ENCODE measurements at places on chromosomes 12 and 14.

- no peak for DNase-seq
These were observed 49.4 kb downstream of the PITPNM2 start for GRCh38 chr12:123101526-123101925.

GRCh38 chr12:87943023-87943422 lies 86.2 kb downstream of the C12orf50 start:
- no peak for DNase-seq

DNA sequence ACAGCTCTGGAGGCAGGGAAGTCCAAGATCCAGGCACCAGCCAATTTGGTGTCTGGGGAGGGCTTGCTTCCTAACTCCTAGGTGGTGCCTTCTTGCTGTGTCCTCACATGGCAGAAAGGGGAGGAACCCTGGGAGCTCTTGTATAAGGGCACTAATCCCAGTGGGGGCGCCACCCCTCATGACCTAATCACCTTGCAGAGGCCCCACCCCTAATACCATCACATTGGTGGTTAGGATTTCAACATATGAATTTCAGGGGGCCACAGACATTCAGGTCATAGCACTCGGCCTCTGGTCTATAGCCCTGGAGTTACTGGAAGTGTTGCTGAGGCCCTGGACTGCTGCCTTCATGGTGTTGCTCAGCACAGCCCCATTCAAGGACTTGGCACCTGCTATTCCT lies 14.6 kb downstream of the PSMD9 start:
- no peak for DNase-seq

DNA sequence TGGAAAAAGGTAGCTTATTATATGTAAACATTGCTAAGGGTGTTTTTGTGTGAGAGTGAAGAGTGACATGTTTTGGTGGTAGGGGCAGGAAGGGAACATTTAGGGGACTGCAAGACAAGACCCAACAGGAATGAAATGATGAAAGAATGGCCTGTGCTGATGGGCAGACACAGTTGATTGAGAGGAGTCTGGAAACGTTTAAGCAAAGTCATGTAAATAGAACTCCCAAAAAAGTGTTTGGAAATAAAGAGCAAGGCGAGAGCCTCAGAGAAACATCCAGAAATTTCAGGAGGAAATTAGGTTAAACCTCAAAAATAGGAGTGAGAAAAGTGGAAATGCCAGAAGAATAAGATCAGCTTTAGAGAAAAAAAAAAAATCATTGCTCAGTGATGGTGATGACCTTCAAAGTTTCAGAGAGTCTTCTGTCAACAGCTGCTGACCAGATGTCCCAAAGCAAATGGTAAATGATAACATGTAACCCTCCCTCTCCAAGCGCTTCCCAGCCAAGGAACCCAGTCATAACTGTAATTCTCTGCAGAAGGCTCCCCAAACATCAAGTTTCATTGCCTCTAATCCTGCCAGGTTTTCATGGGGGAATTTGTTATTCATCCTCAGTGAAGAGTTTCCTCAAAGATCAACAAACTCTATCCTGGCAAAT lies 223.2 kb upstream of the FAR2 start:
- DNase-seq: no peak

GRCh38 chr12:131018808-131019397 lies 65.2 kb downstream of the ADGRD1 start:
- DNase-seq: no peak

GRCh38 chr12:29971446-29971845 lies 187.7 kb upstream of the TMTC1 start:
- DNase-seq: peak; percentile 17

GRCh38 chr12:111216387-111217159 lies 152.3 kb downstream of the PHETA1 start:
- DNase-seq: no peak

DNA sequence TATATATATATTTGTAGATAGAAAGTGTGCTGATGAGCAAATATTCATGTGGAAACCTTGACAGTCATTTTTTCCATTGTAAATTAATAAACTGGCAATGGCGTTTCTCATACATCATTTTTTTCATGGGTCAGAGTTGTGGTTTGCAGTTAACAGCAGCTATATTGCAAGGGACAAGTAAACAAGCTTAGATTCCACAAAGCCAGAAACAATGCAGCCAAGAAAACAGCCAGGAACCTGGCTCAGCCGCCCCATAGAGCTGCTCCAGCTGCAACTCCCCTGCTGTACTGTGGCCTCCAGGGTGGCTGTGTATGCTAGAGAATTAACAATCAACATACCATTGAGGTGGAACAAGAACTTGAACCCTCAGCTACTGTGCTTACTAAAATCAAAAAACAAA lies 298.2 kb downstream of the TMEM132D start:
- no peak for DNase-seq

GRCh38 chr14:40099316-40099715 lies 667.1 kb upstream of the FBXO33 start:
- DNase-seq: no peak

- no peak for DNase-seq
These were observed 35.4 kb upstream of the LTA4H start for GRCh38 chr12:96070670-96071279.

- no peak for DNase-seq
These were observed 131.0 kb upstream of the NCOR2 start for GRCh38 chr12:124698211-124698997.

DNA sequence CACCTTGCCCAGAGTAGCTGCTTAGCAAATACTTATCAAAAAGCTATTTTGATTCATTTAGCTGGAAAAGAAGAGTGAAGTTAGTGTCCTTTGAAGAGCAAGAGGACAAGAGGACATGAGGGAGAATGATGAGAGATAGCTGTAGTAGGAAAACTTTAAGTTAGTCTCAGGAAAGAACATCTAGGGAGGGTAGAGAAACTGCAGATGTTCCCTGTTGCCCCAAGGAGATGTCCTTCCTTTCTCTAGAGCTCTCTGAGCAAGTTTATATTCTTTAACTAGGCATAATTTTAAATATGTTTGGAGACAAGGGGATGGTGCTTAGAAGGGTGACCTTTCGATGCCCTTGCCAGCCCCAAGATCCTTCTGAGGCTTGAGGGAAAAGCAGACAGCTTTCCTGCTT lies 529.1 kb upstream of the TBX3 start:
- no peak for DNase-seq

- DNase-seq: no peak
These were observed 4.1 kb downstream of the TEAD4 start for GRCh38 chr12:2963154-2963759.

DNA sequence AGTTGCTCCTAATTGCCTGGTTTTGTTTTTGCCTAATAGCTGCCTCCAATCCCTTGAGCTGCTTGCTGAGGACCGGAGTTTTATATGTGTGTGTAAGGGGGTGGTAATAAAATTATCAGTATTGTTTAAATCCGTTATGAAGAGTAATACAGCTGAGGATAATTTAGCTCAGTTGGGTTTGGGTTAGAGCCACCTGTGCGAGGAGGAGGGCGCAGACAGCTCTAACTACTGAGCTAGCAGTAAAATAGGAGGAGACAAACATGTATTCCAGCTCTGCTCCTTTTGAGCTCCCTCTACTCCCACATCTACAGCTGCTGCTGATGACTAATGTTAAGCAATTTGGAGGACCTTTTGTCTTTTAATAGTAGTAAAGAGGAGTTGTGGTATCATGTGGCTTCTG lies 61.5 kb downstream of the SPATS2 start:
- no peak for DNase-seq

DNA sequence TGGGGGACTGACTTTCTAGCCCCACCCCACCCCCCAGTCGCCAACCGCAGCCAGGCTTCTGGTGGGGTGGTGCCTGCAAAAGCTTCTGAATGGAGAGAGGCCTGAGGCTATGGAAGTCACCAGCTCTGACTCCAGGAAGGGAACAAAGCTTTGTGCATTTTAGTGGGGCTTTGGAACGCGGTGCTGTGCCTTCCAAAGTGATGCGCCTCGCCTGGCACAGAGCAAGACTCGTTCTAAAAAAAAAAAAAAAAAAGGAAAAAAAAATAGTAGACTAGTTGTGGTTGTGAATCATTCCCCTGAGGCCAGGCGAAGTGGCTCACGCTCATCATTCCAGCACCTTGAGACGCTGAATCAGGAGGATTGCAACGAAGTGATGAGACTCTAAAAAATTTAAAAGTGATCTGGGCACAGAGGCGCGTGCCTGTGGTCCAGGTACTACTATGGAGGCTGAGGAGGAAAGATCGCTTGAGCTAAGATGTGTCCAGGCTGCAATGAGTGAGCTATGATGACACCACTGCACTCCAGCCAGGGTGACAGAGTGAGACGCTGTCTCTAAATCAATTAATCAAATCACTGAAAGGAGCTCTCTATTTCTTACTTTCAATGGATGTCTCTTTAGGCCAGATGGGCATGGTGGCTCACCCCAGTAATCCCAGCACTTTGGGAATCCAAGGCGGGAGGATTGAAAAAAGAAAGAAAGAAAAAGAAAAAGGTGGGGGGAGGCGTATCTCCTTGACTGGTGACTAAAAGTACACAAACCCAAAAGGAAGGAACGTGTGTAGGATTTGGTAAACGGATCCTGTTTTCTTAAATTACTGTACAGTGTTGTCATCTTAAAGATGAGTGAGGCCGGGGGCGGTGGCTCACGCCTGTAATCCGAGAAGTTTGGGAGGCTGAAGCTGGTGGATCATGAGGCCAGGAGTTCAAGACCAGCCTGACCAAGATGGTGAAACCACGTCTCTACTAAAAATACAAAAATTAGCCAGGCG lies 259.6 kb upstream of the ALG10B start:
- no peak for DNase-seq

GRCh38 chr12:120921637-120922036 lies 17.5 kb upstream of the SPPL3 start:
- DNase-seq: no peak

DNA sequence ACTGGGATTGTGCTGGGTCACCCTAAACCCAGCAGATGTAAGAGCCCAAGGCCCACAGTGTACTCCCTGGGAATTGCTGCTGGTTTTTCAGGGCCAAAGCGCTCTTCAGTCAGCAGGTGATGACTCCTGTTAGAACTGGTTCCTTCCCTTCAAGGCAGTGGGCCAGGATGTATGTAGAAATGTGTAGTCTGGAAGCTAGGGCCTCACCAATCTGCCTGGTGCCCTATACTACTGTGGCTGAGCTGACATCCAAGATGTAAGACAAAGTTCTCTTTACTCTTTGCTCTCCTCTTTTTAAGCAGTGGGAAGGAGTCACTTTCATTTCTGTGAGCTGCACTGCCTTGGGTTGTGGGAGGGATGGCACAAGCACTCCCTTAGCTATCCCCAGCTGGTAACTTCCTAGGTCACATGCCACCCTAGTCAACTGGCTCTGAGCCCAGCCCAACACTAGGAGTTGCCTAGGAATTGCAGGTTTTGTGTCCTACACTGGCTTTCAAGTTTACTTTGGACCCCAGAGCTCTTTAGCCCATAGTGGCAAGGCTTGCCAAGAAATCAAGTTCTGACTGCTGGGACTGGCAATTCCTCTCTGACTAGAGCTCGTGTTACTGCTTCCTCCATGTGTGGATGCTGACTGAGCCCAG lies 249.2 kb downstream of the C12orf50 start:
- DNase-seq: no peak

DNA sequence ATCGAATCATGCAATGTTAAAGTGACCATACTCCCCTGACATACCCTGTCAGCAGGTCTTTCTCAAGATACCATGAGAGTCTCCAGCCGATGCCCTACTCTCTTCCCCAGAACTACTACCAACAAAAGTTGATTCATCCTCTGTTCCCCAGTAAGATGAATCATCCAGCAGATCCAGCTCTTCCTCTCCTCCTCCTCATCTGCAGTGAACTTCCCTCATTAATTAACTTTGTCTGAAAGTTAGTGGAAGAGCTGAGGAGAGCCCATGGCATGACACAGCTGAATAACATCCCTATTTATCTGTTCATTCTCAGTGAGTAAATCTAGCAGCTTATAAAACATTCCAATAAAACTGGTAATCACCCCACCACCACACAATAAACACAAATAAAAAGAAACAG lies 213.4 kb downstream of the EGLN3 start:
- no peak for DNase-seq

GRCh38 chr12:22409377-22410164 lies 75.1 kb upstream of the ST8SIA1 start:
- DNase-seq: no peak

DNA sequence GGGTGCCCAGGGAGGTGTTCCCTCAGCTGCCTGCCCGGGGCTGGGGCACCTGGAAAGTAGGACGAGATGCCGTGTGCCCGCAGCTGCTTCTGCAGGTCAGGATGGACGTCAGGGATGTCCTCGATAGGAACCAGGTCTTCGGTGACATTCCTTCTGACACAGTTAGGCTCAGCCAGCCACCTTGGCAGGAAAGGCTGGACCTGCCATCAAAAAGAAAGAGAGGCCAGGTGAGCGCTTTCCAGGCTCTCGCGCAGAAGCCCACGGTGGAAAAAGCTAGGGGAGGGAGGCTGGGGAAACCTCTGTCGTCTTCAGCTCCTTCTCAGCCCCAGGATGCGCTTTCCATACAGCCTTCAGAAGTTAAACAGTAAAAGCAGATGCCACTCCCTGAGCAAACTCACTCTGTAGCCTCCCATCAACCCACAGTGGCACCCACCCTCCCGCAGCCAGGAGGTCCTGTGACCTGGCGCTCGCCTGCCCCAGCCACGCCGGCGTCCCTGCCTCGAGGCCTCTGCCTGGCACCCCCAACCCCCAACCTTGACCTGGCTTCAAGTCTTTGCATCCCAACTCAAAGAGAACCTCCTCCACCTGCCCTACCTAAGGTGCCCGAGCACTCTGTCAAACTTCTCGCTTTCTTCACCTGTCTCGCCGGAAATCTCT lies 1.3 kb downstream of the DDX51 start:
- no peak for DNase-seq

- no peak for DNase-seq
These were observed 142.5 kb downstream of the SAMD4A start for GRCh38 chr14:54709444-54709843.

DNA sequence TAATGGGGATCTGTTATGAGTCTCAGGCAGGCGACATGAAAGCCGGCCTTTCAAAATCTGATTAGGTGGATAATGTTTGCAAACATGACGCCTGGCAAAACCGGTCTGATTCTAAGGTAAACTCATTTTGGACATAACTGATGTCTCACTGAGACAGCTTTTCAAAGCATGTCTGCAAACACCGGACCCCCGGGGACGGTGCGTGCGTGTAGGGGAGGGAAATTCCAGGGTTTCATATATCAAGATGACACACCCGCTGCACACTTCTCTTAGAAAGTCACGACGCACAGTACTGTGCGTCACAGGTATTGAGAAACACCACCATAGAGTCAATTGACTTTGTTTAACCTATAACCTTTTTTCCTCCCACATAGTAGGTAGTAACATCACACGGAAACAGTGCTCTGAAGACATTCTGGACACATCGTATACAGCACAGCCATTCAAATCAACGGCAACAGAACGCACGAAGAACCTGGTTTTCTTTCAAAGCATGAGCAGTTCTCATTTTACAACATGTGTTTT lies 43.9 kb upstream of the TESC start:
- DNase-seq: no peak

DNA sequence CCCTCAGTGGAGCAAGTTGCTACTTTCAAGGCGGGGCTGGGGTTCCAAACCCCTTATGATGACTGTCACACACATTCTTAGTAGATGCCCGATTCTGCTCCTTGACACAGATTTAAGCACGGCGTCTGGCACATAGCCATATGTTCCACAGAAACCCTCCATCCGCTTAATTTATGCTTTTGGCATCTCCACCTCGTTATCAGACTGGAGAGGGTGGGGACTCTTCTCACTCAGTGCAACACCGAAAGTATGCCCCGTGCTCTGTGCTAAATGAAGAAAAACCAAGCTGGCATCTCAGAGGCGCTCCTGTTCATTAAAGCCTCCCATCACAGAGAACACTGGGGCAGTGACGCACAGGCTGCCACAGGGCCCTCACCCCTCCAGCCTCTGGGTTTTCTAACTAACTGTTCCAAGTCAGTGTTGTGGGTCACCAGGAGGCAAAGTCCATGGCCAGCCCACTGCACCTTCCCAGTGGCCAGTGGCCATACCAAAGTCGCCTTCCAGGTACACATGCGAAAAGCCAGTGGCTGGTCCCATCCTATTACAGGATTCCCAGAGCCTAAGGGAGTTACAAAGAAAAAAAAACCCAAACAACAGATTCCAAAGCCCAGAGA lies 27.3 kb downstream of the CCDC88C start:
- DNase-seq: no peak
